ENCODE measurements at places on chromosomes 1 and 21. TPM values are rescaled to one million over a fixed set of nuclear protein-coding genes. Genes with fewer than 3 reads are reported as not detected.

The IFNLR1 gene
- total RNA-seq = 0.79 TPM

- no peak for DNase-seq
Observed at GRCh38 chr1:115717541-115717940, 51.0 kb downstream of the CASQ2 start.

The TMEM82 gene
- total RNA-seq = not detected

DNA sequence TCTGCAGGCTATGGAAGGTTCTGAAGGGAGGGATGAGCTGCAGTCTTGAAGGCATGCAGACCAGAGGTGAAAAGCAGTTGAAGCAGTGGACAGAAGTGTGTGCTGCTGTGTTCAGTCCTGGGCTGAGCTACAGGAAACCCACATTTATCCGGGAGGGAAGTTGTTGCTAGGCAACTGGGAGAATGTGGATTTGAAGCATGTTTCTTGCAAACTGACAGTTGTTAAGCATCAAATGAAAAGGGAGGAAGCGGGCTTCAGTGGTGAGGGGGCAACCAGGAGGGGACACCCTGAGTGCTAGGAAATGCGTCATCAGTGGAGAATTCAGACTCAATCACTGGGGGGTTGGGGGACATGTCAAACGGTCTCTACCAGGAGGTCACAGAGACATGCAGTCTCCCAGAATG lies 28.7 kb downstream of the ABCA4 start:
- DNase-seq = no peak

- DNase-seq = no peak
Observed at GRCh38 chr21:34838956-34839820, 170.4 kb downstream of the CLIC6 start.

GRCh38 chr21:28160378-28160777 lies 832.3 kb downstream of the LTN1 start:
- DNase-seq = no peak

The C1orf141 gene
- not detected for total RNA-seq

GRCh38 chr1:50488356-50488755 lies 65.1 kb upstream of the DMRTA2 start:
- DNase-seq = peak; percentile 20

DNA sequence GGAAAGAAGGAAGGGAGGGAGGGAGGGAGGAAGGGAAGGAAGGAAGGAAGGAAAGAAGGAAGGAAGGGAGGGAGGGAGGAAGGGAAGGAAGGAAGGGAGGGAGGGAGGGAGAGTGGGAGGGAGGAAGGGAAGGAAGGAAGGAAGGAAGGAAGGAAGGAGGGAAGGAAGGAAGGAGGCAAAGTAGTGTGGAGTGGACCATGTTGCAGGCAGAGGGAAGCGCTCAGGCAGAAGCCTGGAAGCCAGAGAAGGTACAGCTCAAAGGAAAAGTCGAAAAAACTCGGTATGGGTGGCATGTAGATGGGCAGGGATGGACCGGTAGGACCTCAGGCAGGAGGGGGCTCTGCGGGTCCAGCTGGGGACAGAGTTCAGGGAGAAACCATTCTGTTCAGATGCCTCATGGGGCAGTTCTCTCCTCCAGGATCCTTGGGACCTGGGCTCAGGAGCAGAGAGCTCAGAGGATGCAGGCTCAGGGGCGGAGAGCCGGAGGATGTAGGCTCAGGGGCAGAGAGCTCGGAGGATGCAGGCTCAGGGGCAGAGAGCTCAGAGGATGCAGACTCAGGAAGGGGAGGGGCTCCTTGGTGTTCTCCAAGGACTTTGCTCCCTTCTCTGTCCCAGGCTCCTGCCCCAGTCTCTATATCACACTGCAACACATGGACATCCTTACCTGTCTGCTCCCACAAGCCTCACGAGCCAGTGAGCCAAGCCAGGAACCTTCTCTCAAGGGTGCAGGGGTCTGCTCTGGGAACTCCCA lies 13.6 kb upstream of the PADI3 start:
- DNase-seq = no peak

- no peak for DNase-seq
Observed at GRCh38 chr1:194055536-194055935, 869.1 kb upstream of the B3GALT2 start.

The DEPDC1 gene
- total RNA-seq = 25.3 TPM

DNA sequence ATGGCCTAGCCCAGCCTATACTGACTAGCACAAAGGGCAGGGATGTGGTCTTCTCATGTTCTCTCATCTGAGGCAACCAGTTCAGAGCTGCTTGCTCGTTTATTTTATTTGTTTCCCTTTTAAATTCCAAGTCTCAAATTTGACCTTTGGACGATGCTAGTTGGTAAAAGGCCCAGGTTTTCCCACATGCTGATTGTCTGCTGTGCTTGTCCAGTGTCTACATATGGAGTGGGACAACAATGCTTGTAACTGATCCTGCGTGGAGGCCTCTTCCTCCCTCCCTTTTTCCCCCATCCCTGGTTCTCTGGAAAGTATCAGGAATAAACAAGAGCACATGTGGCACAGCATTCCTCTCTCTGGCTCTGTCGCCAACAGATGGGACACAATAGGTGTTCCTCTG lies 34.0 kb upstream of the BEND5 start:
- no peak for DNase-seq

The TCHH gene
- total RNA-seq = not detected

DNA sequence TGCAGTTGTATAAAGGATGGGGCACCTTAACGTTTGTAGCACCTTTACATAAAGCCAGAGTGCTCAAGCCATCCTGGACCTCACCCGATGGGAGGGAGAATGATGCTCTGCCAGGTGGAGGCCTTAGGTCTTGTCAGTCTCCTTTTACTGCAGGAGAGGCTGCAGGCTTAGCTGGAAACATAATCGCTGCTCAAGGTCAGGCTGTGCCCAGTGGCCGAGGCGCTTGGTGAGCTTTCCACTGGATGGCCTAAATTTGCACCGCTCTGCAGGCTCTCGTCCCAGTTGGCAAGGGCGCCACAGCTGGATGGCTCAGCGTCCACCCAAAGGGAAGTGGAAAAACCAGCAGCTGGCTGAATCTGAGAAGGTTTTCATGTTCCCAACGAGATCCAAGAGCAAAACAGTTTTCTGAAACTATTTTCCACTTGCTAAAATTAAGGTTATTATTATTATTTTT lies 438.9 kb downstream of the CAMTA1 start:
- no peak for DNase-seq

The C1QB gene
- total RNA-seq = 26.3 TPM

The SLC45A1 gene
- 1.6 TPM for total RNA-seq

DNA sequence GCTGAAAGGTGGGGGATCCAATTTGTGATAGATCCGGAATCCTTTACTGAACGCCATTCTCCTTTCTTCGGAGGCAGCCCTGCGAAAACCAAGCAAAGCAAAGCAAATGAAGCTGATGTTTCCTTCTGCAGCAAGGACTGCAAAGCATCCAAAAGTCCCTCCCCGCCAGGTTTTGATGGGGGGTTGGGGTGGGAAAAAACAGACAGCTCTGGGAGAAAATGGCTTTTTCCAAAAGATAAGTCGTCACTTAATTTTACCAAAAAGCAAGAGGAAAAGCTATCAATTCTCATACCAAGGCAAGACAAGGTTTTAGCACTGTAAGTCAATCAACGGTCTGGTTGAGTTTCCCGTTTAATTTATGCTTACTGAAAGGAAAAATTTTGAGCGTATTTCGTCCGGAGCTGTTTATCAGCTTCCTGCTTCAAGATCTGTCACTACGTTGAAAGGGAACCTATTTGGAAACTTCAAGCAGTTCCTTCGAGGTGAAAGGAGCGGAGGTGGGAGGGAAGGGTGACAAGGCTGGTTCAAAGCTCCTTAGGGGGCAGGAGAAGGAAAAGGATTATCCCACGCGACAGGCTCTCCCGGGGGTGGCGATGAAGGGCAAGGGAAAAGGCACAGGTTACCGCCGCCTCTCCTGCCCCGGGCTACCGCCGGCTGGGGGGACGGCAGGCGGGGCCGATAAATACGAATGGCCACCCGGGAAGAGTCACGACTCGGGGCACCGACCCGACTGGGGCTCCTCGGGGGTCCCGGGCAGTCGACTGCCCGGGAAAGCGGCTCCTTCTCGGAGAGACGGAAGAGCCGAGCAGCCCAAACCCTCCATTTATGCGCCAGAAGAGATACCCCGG lies 750 bp downstream of the SYNJ1 start:
- DNase-seq = peak; percentile 11

DNA sequence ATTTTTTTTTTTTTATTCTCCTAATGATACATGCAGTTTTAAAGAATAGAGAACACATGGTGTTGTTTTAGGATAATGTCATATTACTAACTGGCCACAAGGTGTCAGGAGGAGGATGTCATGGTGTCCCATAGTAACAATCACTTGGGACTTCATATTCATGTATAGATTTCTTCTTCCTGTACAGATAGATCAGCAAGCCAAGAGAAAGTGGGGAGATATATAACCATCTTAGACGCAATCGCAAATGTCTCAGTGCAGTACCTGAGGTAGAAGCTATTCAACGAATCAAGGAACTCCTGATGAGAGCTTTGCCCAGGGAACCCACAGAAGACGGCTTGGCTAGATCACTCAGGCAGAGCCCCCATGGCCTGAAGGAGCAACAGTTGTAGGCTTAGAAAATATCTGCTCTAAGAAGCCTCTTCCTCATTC lies 12.3 kb downstream of the OR2T11 start:
- DNase-seq = no peak

DNA sequence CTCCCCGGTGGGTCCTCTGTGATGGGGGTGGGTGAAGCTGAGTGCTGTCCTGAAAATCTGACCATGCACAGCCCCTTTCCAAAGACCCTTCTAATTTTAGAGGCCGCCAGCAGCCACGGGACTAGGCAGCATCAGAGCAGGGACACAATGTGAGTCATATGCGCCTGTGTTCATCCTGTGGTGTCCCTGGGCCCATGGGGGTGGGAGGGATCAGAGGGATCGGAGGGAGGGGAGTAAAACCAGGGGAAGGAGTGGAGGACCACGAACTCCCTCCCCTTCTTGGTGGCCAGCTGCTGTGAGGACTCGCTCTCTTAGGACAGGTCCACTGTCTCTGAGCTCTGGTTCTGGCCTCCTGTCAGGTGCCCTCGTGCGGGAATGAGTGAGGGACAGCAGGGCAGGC lies 61.5 kb downstream of the ADARB1 start:
- DNase-seq = no peak

DNA sequence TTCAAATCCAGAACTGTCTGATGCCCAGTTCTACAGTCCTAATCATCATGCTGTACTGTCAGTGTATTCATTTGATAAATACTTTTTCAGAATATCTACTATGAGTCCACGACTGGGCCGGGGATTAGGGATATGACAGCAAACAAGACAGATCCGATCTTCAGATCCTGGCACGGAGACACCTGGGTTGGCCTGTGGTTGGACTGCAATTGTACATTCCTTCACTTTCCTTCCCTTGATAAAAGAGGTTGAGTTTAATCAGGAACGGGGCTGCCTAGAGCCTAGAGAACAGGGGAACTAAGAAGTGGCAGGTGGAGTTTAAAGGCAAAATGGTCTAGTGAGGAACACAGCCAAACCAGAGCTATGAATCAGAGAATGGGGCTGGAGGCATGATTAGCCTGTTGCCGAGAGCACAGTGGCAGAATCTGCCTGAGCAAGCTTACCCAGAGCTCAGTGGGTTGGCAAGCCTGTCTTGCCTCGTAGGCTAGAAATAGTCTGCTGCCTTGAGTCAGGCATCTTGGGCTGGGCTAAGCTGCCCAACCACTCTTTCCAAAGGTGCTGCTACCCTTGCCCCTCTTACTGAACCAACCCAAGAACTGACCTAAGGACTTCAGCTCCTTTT lies 38.1 kb upstream of the PTCH2 start:
- no peak for DNase-seq

GRCh38 chr1:54996359-54996868 lies 2.3 kb upstream of the BSND start:
- no peak for DNase-seq

DNA sequence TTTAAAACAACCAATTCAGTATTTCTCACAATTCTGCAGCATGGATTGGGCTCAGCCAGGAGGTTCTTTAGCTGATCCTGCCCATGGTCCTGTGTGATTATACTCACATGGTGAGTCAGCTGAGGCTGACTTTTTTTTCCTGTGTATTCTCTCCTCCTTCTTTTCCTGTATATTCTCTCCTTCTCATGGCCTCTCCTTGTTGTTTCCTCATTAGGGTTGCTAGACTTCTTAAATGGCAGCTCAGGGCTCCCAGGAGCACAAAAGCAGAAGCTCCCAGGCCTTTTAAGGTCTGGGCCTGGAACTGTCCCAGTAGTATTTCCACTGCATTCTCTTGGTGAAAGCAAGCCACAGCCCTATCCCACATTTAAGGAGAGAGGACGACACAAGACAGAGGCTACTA lies 26.8 kb downstream of the VANGL1 start:
- DNase-seq = no peak

The B3GALT5 gene
- 2.0 TPM for total RNA-seq

The HAO2 gene
- 0.16 TPM for total RNA-seq

The ACTL8 gene
- not detected for total RNA-seq

The KLHDC9 gene
- 1.3 TPM for total RNA-seq

GRCh38 chr1:21268281-21269239 lies 21.7 kb downstream of the ECE1 start:
- no peak for DNase-seq

DNA sequence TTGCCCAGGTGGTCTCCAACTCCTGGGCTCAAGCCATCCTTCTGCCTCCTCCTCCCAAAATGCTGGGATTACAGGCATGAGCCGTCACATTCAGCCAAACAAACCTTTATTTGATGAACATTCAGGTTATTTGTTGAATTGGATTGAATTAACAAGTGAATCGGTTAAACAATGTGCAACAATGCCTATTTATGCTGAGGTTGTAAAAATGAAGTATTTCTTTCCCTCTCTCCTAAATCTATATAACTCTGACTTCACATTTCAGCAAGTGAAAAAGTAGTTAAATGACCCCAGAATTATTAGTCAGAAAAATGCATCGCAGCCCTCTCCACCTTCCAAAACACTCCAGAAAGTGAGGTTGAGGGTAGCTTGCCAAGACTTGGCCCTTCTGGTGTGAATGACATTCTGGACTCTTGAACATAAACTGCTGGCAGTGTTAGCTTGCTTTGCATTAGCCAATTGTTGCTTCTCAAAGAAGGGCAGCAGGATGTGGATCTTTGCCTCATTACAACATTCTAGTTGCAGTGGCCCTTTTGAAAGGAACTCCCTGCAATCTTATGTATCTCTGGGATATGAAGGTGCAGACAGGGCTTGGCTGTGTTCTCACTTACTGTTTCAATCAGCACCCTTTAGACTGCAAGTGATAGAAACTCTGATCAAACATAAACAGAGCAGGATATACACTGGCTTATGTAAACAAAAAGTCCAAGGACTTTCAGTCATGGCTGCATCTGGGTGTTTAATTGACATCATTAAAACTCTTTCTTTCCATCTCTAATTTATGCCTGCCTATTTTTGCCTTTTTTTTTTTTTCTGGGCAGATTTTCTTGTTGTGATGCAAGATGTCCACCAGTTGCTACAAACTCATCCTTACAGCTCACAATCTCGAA lies 22.4 kb downstream of the EDN2 start:
- DNase-seq = no peak

The ZBTB7B gene
- 14.7 TPM for total RNA-seq

DNA sequence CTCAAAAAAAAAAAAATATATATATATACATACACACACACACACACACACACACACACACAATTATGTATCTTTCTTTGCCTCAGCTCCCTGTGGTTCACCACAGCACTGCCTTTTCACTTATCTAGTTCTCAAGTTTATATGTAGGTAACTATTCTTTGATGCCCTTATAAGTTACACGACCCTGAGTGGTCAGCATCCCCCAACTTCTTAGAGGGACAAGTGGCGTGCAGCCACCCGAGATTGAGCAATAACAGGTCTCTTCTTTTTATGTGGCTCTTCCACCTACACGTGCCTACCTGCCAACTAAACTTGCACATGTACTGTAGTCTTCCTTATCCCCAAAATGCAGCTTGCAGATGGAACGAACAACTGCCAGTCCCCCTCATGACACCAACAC lies 120.8 kb downstream of the GABPA start:
- DNase-seq = no peak

The ABL2 gene
- total RNA-seq = 17.4 TPM
